COLO829 (cell line): ENCODE measurements at places on chromosomes 4 and X.

DNA sequence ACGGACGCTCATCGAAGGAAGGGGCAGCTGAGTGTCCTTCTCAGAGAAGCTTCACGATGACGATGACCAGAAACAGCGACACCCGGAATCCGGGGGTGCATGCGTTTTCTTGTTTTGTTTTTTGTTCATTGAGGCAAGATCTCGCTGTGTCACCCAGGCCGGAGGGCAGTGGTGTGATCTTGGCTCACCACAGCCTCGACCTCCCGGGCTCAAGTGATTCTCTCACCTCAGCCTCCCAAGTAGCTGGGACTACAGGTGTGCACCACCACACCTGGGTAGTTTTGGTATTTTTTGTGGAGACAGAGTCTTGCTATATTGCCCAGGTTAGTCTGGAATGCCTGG lies 19.8 kb downstream of the DGKQ start:
- DNase-seq: no peak

DNA sequence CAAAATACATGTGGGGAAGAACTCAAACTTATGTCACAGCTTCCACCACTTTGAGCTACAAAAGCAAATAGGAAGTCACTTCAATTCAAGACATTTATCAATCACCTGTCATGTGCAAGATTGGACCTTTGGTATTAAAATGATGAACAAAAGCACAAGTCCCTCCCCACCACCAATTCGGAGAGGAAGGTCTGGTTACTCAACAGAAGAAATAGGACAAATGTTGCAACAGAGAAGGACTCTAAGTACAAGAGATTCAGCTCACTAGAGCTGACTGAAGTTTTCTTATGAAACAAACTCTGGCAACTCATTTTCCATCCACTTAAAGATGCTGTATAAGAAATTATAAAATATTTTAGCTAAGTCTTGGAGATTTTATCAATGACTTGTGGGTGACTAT lies 16.0 kb upstream of the MMRN1 start:
- DNase-seq: no peak

DNA sequence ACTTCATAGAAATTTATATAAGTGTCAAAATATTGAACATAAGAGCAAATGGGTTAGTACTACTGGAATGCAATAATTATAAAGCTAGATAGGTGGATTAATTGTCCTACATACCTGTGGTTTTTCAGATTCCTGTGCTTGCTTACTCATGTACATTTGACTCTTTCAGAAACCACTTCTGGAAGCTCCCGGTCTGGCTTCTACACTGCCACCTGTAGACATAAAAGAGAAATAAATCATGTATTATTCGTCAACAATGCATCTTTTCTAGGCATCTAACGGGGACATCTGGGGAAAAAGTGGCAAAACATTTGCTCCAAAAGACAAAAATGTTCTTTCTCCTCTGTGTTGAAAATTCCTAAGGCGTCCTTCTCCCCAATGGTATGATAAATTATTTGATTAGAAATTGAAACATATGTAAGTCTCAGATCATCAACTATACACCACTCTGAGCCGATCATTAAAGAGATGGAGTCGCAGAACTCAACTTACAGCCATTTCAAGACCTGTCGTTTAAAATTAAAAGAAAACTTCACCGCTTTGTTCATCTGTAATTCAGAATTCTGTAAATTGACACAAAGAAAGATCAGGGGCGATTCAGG lies 648.7 kb upstream of the DIPK2B start:
- DNase-seq: peak; percentile 29

DNA sequence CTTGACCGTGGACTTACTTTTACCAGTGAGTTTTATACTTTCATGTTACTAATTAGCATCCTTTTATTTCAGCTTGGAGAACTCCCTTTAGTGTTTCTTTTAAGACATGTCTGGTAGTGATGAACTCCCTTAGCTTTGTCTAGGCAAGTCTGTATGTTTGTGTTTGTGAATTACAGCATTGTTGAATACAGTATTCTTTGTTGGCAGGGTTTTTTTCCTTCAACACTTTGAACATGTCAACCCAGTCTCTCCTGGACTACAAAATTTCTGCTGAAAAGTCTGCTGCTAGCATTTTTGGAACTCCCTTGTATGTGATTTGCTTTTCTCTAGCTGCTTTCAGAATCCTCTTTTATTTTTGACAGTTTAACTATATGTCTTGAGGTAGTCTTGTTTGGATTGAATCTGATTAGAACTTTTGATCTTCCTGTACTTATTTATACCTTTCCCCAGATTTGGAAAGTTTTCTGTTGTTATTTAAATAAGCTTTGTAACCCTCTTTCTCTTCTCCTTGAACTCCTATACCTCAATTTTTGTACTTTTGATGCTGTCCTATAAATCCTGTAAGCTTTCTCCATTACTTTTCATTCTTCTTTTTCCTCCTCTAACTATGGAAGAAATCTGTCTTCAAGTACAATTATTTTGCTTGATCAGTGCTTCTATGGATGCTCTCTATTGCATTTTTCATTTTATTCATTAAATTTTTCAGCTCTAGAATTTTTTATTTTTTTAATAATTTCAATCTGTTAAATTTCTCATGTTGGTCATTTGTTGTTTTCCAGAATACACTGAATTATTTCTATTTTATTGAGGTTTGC lies 14.1 kb downstream of the PAPSS1 start:
- DNase-seq: no peak

GRCh38 chr4:130449741-130450140 lies 1353.8 kb downstream of the C4orf33 start:
- DNase-seq: no peak

DNA sequence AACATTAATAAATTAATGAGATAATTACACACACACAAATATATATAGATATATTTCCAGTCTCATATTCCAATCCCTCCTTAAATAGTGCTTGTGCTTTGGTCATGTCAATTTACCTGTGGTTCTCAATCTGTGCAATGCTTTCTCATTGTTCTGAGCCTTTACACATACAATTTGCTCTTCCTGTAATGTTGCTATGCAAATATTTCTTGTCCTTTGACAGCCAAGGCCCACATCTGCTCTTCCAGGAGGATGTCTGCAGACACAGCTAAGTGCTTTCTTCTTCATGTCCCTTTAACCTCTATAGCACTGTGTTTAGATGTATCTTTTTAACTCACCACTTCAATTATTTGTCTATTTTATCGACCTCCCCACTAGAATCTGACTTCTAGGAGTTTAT lies 67.3 kb upstream of the RAPGEF2 start:
- DNase-seq: no peak

GRCh38 chr4:41505161-41505661 lies 32.7 kb upstream of the LIMCH1 start:
- no peak for DNase-seq

GRCh38 chr4:148770848-148771247 lies 328.6 kb upstream of the NR3C2 start:
- no peak for DNase-seq

- DNase-seq: no peak
Measured at GRCh38 chr4:115334736-115335411, 221.5 kb upstream of the NDST4 start.

GRCh38 chrX:40298069-40298468 lies 200.3 kb upstream of the BCOR start:
- DNase-seq: no peak

- DNase-seq: no peak
Measured at GRCh38 chr4:139552517-139553307, 3.3 kb downstream of the SETD7 start.

- DNase-seq: no peak
Measured at GRCh38 chr4:11451716-11452115, 23.0 kb upstream of the HS3ST1 start.

DNA sequence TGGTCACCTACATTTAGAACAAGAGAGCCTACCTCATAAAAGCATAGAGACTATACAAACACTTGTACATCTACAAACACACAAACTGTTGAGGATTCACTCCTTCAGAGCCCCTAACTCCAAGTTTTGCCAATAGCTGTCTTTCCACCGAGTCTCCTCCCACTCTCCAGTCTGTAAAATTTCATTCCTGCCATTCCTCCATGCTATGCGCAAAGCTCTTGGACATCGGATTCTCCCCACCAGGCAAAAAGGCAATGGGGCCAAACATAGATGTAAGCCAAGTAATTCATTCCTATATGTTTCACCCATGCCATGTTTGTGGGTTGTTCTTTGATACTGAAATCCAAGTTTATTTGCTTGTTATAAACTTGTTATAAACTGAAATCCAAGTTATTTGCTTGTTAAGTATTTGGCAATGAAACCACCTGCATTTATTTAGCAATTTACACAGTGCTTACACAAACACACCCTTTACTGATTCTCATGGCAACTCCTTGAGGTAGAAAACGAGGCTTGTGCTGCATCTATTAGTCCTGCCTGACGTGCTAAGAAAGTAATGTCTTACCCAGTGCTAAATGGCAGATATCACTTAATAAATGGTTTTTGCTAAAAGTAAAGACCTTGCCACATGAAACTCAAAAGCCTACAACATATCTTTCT lies 91.1 kb downstream of the SCFD2 start:
- DNase-seq: no peak

GRCh38 chr4:123825596-123826291 lies 429.1 kb downstream of the SPRY1 start:
- no peak for DNase-seq

DNA sequence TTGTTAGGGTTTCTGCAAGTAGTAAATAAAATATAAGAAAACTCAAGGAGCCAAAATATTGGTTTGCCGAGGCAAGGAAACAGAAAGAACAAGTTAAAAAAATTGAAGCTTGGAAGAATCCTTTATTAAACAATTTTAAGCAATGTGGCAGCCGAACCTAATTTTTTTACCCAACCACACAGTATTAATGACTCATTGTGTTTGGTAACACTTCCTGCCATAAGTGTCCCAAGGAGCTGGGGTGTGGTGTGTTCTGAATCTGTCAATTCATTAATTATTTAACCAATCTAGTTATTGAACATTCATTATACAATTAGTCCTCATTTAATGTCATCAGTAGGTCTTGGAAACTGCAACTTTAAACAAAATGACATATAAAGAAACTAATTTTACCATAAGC lies 19.3 kb upstream of the CPE start:
- no peak for DNase-seq

DNA sequence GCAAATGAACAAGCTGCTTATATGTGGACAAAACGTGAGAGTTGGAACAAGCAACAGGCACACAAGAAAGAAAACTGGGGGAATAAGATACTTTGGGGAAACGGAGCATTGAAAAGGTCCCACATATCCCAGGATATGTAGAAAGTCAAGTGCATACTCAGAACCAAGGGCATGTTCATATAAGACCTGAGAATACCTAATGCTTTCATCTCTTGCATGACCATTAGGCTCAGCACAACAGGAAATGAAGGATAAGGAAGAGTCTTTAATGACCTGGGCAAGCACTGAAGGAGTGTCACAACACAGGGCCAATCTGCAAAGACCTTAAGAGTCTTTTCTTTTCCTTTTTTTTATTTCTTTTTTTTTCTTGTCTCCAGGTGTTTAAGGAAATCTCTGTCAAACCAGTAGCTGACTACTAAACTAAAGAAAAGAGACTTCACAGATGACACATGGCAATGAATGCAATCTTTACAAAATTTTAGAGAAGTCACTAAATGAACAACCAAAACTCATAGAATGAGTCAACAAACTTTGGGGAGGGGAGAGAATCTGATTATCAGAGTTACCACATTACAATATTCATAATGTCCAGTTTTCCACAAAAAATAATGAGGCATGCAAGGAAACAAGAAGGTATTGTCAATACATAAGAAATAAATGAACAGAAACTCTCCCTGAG lies 67.9 kb upstream of the STK26 start:
- DNase-seq: no peak

- no peak for DNase-seq
Measured at GRCh38 chrX:109760209-109760921, 27.3 kb upstream of the ACSL4 start.

DNA sequence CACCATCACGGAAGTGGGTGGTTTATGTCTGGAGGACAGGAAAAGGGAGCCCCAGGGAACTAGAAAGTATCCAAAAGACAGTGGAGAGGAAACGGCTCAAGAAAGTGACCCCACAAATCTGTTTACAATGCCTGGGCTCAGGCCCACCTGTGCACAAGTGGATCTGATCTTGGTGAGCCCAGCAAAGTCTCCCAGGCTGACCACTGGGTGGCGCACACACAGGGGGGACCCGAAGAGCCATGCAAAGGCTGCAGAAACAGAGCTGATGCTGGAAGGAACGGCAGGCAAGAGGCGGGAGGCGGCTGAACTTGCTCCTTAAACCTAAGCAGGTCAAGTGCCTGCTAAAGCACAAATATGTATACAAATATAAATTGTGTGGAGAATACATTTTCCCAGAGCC lies 9.6 kb downstream of the HAUS7 start:
- DNase-seq: peak; percentile 14

DNA sequence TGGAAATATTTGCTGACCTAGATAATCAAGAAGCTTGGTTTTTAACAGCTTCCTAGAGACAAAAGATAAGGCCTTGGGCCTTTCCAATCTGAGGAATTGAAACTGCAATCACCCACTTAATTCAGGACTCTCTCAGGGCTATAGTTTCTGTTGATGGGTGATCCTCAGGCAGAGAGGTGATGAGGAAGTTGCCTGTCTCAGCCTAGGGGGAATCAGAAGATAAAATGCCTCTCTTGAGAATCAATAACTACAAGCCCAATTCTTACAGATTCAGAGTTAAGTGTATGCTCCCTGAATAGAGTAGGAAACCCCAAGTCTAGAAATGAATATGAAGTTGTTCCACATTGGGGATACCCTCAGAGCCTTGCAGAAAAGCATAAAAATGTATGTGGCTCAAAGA lies 45.5 kb downstream of the NFKB1 start:
- no peak for DNase-seq

DNA sequence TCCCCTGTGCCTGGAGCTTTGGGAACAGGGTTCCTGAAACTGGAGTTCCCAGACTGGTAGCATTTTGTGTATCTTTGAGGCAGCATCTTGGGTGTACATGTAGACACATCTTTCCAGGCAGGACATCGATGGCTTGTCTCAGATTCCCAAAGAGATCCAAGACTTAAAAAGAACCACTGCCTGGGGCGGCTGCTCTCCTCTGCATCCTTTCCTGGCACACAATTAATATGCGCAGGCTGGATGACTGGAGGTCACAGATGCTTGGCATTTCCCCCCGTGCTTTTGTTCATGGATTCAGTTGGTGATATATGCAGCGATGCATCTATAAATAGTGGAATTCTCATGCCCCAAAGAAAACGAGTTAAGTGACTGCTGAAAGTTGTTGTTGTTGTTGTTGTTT lies 80.5 kb downstream of the CLDN34 start:
- no peak for DNase-seq

DNA sequence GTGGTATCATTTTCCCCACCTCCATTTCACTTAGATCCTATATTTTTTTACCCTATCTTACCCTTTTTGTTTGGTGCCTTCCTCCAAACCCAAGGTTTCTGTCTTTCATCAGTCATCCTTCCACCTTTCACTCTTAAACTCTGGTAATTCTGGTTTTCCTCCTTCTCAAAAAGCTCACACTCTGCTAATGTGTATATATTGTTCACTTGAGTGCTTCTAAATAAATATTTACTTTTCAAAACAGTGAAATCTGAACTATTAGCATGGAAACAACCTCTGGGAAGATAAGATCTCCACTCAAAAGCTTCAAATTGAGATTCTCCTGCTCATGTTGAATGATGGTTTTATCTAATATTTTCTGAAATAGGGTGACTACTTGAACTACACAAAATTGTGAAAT lies 21.5 kb downstream of the XIAP start:
- DNase-seq: no peak
